ENCODE measurements at places on chromosomes 16 and 17. TPM values are rescaled to one million over a fixed set of nuclear protein-coding genes. Genes with fewer than 3 reads are reported as not detected.
A peak's percentile ranks its signal among the peaks of the same experiment; 100 is the strongest.

The CTF1 gene
- 0.39 TPM for total RNA-seq

The NLGN2 gene
- total RNA-seq = 36.5 TPM

The BMERB1 gene
- 44.6 TPM for total RNA-seq

The TPSG1 gene
- not detected for total RNA-seq

The CCDC43 gene
- total RNA-seq = 31.3 TPM

The MYBBP1A gene
- total RNA-seq = 44.6 TPM

The STX1B gene
- total RNA-seq = 7.3 TPM

The CPHXL2 gene
- not detected for total RNA-seq

The ITFG1 gene
- 31.7 TPM for total RNA-seq

The RND2 gene
- 46.0 TPM for total RNA-seq

The CTDNEP1 gene
- 55.3 TPM for total RNA-seq

GRCh38 chr16:56874800-56875199, 9.8 kb downstream of the SLC12A3 start:
- no peak for DNase-seq

GRCh38 chr16:8899709-8900317, 17.7 kb downstream of the LITAFD start:
- no peak for DNase-seq

GRCh38 chr16:86921289-86921688, 342.9 kb downstream of the FOXL1 start:
- no peak for DNase-seq

- no peak for DNase-seq
These were observed 28.4 kb upstream of the EIF1 start for GRCh38 chr17:41660221-41660711.

- no peak for DNase-seq
These were observed 62.8 kb upstream of the SIAH1 start for GRCh38 chr16:48447940-48448536.

DNA sequence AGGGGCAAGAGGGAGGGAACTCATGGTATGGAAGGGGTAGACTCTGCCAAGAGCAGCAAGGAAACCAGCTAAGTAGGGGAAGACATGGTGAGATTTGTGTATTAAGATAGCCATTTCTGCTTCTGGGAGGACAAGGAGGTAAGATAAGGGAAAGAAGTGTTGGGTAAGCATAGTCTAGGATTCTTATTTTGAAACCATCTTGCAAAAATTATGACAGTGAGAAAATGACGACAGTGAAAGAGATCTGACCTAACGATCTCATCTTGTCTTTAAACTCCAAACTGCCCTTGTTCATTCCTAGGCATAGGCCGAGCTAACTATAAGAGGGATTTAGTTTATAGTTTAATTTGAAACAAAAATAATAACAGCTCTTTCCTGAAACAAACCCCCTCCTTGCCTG, 5.6 kb upstream of the RBL2 start:
- no peak for DNase-seq

DNA sequence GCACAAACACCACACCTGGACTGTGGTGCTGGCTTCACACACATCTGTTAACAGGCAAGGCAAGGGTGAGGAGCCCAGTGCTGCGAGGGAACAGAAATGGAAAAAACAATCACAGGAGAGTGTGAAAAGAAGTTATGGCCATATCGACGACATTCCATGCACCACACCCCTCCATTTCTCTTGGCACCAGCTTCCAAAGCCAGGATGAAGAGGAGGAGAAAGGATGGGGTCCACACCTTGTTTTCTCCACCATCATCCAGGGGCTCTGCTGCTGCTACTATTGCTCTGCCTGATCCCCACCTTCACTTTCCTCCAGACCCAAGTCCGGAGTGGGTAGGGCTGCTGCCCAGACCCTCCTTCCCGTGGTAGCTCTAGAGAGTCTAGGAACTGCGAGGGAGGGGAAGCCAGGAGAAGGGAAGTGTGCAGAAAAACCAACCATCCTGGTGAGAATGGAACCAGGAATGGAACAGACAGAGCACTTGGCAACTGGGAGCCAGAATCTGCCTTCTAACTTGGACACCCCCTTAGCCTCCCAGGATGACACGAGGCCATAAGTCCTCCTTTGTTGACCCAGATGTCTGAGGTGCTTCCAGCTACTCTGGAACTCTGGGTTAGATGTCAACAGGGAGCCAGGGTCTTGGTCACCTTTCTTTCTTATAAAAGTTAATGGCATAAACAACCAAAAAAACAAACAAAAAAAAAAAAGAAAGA, 1.2 kb upstream of the PROCA1 start:
- DNase-seq = no peak

GRCh38 chr17:3799181-3799945, 1.6 kb downstream of the ITGAE start:
- DNase-seq = peak; percentile 43

DNA sequence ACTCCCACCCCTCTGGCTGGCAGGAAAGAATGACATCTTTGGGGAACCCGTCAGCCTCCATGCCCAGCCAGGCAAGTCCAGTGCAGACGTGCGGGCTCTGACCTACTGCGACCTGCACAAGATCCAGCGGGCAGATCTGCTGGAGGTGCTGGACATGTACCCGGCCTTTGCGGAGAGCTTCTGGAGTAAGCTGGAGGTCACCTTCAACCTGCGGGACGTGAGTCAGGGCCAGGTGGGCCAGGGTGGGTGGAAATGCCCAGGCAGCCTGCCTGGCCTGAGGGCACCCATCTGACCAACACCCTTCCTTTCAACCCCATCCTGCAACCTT, 8.1 kb upstream of the DCAF7 start:
- DNase-seq = no peak

- DNase-seq = no peak
These were observed 13.3 kb downstream of the GGA2 start for GRCh38 chr16:23496821-23497542.

GRCh38 chr17:80122026-80122575, 20.7 kb downstream of the GAA start:
- DNase-seq = no peak

- DNase-seq = peak; percentile 88
These were observed 1.5 kb downstream of the FBRS start for GRCh38 chr16:30659507-30660423.

GRCh38 chr17:5110816-5111215, 862 bp downstream of the ZNF232 start:
- no peak for DNase-seq

DNA sequence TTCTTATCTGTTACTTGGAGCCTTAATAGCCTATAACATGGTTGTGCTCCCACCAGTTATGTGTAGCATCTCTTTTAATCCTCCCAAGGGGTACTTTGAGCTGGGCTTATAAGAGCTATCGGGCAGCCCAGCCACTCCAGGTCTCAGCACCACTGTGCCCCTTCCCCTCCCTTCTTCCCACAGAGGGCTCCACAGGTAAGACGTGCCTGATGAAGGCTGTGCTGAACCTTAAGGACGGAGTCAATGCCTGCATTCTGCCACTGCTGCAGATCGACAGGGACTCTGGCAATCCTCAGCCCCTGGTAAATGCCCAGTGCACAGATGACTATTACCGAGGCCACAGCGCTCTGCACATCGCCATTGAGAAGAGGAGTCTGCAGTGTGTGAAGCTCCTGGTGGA, 7.0 kb downstream of the TRPV2 start:
- no peak for DNase-seq

- DNase-seq = no peak
These were observed 18.8 kb upstream of the PHOSPHO1 start for GRCh38 chr17:49249292-49249794.

- no peak for DNase-seq
These were observed 28.7 kb upstream of the MED9 start for GRCh38 chr17:17448076-17448475.

DNA sequence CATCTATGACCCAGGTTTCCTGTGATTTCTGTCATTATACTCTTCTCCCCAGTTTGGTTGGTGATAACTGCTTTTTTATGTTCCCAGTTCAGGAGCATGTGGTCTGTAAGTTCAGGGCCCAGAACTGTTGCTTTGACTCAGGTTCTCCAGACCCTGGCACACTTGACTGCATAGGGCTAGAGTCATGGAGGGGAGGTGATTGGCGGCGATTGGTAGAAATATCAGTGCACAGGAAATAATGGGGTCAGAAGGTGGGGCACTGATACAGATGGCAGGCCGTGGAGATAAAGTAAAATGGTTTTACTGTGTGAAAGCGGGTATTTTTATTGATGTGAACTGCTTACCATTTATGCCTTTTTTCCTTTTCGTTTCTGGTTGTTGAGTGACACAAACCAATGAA, 28.7 kb downstream of the TAC4 start:
- DNase-seq = no peak

GRCh38 chr16:11204513-11205047, 51.4 kb downstream of the SOCS1 start:
- no peak for DNase-seq

- no peak for DNase-seq
These were observed 1.7 kb downstream of the PSMD11 start for GRCh38 chr17:32445971-32446370.

- no peak for DNase-seq
These were observed 55.0 kb downstream of the ZNF423 start for GRCh38 chr16:49800876-49801275.

DNA sequence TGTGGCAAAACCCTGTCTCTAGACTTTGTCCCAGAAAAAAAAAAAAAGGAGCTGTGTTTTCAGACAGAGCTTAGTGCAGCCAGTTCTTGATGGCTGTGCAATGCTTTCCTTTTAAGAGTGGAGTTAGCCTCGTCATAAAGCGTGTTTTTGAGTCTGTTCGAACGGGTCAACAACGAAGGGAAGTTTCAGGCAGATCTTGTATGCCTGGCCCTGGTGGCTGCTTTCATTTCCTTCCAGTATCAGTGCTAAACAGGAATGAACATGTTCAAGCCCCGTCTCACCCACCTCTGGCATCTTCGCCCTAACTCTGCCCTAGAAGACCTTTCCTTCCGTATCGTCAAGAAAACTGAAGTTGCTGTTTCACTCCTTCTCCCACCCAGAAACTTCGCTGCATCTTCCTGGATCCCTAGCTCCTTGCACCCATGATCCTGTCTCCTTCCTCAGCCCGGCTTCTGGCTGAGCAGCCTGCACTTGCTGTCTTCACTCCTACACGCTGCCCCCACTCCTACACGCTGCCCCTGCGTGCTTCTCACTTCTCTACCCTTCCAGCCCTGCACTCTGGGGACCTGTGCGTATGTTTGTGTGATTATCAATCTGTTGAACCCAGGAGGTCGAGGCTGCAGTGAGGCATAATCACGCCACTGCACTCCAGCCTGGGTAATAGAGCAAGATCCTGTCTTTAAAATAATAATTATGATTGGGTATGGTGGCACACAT, 55.3 kb downstream of the USP10 start:
- no peak for DNase-seq
